ENCODE measurements at places on chromosomes 6 and 20. TPM values are rescaled to one million over a fixed set of nuclear protein-coding genes. Genes with fewer than 3 reads are reported as not detected.

DNA sequence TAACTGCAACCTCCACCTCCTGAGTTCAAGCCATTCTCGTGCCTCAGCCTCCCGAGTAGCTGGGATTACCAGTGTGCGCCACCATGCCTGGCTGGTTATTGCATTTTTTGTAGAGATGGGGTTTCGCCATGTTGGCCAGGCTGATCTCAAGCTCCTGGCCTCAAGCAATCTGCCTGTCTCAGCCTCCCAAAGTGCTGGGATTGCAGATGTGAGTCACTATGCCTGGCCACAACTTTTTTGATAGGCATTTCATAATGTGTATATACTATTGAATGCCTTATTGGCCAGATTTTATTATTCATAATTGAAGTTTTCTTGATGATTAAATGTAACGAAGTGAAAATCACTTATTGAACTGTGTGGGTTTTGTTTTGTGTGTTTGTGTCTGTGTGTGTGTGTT lies 27.9 kb downstream of the FIG4 start:
- no peak for DNase-seq

DNA sequence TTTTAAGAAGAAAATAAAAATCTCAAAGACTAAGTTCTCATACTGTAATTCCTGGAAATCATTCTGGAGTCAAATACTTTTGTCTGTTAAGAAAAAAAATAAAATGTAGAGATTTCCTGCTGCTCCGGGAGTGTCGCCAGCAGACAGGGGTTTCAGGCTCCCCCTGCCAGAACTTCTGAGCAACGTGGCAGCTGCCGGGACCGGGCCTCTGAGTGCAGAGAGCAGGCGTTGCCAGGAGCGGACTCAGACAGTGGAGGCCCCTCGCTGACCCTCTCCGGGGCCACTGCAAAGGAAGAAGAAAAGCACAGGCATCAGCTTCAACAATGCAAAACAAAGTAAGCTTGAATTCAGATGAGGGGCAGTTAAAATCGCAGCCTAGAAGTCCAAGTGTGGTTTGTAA lies 95.5 kb downstream of the THBS2 start:
- DNase-seq, result no peak

- no peak for DNase-seq
Observed at GRCh38 chr6:20706939-20707485, 172.8 kb downstream of the CDKAL1 start.

DNA sequence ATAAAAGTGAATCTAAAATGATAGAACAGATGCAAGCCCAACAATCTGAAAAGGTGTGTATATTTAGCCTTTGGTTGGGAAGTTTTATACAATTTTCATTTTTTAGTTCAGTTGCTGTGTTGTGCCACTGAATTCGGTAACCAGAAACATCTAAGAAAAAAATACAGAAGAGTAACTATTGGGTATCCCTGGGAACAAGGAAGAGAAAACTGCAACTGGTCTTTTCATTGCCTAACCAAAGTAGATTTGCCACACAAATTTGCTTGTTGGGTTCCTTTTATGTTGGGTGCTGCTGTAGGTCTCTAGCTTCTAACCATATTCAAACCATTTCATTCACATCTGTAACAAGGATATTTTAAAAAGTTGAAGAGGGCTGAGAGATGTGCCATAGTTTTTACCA lies 2.8 kb upstream of the TMEM30A start:
- no peak for DNase-seq

DNA sequence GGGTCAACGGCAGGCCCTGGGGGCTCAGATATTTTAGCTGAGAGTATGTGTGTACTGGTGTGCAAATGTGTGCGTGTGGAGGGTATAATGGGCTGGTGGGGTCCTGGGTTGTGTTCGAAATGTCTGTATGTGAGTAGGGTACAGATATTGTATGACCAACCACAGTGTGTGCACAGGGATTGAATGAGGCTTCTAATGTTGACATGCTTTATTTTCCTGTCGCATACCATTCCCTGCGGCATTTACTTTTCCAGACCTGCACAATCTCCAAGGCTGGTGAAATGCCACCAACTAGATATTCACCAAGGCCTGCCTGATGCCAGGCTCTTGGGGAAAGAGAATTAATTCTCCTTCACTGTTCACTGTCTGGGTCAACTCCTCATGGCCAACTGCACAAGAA lies 441.4 kb upstream of the SULF2 start:
- no peak for DNase-seq

DNA sequence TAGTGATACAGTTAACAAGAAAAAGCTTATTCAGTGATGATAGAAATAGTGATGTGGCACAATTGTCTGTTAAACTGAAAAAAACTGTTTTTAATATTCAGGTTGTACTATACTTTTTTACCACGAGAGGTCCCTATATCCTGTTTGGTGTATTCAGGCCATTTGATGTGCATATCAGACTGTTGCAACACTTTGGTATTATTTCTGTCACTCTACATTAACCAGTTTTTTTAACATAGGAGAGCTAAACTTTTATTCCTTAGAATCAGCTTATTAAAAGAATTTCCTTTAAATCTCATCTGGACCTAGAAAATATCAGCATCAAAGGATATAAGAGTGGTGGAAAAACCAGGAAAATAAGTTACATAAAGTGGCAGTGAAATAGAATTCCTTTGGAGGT lies 36.8 kb downstream of the TSPYL4 start:
- no peak for DNase-seq

DNA sequence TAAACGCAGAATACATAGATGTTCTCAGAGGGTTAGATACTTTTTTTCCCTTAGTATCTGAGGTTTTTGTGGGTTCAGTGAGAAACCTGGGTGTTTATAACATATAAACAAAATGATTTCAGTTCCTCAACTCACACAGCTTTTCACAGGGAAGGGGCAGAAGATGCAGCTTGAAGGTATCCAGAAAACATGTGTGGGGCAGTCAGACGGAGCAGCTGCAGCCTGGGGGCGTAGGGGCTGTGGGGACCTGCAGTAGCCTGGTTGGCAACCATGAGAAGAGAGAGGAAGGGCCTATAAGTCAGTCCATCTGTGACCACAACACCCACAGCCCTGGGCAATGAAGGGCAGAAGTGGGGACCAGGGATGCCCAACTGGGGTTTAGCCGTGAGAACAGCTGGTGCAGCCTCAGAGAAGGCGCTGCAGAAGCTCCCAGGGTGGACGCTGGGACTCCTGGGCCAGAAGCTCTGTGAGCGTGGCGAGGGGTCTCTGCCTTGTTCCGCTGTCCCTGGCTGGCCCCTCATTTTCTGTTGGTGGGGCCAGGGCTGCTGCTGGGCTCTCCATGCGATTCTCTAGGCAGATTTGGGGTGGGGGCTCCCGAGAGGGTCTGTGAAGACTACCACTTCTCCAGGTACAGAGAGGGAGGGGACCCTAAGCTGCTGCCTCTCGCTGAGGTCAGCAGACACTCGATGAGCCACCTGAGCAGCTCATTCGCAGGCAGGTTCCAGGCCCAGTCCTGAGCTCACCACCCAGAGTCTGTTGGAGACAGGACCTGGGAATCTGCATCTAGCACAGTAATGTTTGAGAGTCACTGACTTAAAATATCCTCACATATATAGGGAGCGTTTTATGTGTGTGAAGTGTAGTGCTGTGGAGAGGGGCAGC lies 181.2 kb downstream of the ZDHHC14 start:
- DNase-seq, result no peak

The PRSS35 gene
- total RNA-seq, result 6.5 TPM

DNA sequence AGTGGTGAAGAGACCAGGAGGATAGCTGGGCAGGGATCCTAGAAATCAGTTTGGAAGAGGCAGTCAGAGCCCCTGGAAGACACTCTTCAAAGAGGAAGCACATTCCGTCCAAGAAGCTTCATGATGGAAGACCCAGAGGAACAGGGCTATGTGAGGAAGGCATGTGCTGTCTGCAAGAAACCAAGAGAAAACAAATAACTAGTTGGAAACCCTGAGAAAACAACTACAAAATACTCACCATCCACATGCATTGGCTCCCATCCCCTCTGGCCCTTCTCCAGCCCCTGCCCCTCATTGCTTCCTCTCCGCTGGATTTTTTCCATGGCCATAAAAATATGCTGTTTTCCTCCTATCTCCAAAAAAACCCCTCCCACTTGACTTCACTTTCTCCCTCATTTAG lies 40.9 kb upstream of the SMOC2 start:
- DNase-seq, result no peak

The CLPSL2 gene
- not detected for total RNA-seq

DNA sequence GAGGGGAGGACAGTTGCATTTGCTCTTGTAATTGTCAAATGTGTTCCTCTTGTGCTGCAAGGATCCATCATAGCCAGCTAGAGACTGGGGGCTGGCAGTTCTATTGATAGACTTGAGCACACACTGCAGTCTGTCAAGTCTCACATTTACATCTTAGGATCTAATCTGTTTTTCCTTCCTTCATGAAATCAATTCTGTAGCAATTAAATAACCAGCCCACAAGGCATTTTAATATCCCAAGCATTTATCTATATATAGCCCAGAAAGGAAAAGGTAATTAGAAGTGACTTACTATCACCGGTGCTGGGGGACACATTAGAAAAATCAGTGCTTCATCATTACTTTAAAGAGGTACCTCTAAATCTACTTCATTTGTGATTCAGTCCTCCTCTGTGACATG lies 143.0 kb upstream of the STXBP5 start:
- no peak for DNase-seq

The PDYN gene
- total RNA-seq, result 0.19 TPM

The ZNF334 gene
- total RNA-seq, result 12.6 TPM

The NKAIN4 gene
- total RNA-seq, result 10.2 TPM

The CCN6 gene
- total RNA-seq, result not detected

- DNase-seq, result no peak
Observed at GRCh38 chr6:143937668-143937970, 70.4 kb downstream of the PLAGL1 start.

- no peak for DNase-seq
Observed at GRCh38 chr6:8969747-8970146, 534.4 kb upstream of the SLC35B3 start.

- DNase-seq, result no peak
Observed at GRCh38 chr6:106383573-106383972, 23.1 kb downstream of the CRYBG1 start.

The C20orf202 gene
- 0.24 TPM for total RNA-seq

GRCh38 chr6:111861431-111861885 lies 11.8 kb downstream of the FYN start:
- no peak for DNase-seq

- no peak for DNase-seq
Observed at GRCh38 chr6:106275692-106276091, 49.9 kb downstream of the ATG5 start.

DNA sequence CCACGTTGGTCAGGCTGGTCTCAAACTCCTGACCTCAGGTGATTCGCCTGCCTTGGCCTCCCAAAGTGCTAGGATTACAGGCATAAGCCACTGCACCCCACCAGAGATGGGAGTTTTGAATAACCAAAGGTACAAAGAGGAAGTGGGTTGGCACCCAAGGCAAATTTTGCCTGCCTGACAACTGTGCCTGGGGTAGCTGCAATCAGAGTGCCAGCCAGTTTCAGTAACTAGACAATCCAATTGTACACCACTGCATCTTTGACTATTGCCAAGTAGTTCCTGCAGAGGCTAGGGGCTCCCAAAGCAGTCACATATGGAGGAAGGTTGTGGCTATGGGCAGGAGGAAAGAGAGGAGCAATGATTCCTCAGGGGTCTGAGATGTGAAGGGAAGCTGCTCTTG lies 16.6 kb downstream of the ZC3H12D start:
- no peak for DNase-seq

GRCh38 chr20:3436864-3437574 lies 29.6 kb upstream of the DNAAF9 start:
- DNase-seq, result no peak

- DNase-seq, result no peak
Observed at GRCh38 chr6:27795697-27796494, 116.3 kb downstream of the OR2B2 start.

DNA sequence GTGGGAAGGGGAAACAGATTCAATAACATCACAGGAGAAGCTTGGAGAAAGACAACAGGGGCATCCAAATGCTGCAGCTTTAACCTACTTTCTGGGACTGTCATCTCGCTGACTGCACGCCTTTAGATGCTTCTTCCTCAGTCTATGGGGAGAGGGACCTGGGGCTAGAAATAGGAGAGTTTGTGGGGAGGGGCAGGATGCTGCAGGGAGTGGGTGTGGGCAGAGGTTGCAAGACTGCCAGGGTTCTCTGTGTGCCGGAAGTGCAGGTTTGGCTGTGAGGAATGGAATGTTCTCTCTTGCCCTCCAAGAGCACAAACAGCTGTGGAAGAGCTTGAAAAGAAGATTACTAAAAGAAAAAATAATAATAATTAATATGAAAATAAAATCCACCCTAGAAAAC lies 93.2 kb downstream of the FOXO3 start:
- DNase-seq, result no peak

DNA sequence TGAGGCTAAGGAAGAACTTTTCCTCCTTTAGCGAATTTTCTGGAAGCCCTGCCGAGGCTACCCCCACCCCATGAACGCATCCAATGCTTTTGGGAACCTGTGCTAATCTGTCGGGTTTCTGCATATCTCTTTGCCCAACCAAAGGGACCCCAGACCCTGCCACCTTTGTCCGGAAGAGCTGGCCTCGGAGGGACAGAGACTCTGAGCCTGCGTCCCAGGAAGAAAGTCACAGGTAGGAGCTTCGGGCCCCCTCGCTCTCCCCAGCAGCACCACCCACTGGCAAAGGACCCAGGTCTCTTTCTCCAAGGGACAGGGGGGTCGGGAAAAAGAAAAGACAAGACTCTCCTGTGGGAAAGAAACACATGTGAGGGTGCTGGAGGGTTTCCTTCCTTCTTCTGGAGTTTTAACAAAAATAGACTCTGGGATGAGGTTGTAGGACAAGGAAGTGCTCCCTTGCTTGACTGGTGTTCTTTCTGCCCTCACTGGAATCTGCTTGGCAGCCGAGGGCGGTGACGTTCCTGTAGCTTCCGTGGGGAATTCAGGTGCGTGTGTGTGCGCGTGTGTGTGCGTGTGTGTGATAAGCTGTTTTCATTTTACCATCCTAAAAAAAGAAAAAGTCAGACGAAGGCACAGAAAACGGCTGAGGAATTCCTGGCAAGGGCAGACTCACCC lies 16.3 kb upstream of the FOXC1 start:
- DNase-seq, result no peak

DNA sequence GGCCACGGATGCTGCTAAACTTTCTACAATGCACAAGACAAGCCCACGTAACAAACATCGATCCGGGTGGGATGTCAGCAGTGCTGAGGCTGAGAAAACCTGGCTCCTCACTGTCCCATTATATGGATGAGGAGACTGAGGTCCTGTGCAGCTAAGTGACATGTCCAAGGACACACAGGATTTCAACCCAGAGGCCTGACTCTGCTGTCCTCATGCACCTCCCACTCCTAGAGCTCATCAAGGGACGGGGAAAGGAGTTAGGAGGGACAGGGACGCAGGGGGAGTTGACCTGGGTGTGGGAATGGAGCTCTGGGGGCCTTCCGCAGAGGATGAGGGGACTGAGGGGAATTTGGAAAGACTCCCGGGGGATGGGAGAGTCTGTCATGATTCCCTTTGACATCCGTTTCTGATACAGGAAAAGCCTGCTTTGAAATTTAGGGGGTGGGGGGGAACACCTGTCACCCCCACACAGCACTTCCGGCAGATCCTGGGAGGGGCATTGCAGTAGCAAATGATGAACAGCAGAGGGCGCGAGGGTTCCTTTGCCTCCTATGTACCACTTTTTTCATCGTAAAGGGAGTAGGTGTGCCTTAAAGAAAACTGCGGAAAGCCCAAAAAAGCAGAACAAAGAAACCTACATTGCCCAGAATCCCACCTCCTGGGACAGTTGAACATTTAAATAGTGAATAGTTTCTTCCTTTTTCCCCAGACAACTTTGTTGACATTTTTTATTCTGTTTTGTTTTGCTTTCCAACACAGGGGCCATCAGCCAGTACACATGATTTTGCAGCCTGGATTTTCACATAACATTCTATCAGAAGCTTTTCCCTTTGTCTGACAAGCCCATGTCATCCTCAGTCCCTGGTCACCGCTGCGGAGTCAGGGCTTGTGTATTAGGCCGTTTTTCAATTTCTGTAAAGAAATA lies 48.6 kb downstream of the SLC2A10 start:
- no peak for DNase-seq

Data from type B pancreatic cell (in vitro differentiated cells).